Activated CD4-positive, CD25-positive, alpha-beta regulatory T cell (primary cell): ENCODE measurements at places on chromosomes 4 and X.

- DNase-seq, result no peak
Observed at GRCh38 chrX:18769812-18770573, 62.5 kb downstream of the PPEF1 start.

DNA sequence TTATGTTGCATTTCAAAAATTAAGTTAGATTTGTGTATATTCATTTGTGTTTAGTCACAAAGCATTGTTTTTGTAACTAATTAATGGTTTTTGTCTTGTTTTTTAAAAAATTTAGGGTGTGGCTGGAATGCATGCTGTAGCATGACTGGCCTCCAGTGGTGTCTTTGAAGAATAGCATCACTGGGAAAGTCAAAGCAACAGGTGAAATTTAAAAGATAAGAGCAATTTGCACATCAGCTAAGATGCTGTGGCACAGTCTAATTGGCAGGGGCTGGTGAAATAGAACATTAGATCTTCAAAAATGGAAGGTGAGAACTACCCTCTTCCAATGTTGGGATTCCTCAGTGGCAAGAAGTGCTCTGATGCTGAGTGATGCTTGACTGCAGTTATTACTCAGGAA, 45.3 kb downstream of the ANK2 start:
- no peak for DNase-seq

DNA sequence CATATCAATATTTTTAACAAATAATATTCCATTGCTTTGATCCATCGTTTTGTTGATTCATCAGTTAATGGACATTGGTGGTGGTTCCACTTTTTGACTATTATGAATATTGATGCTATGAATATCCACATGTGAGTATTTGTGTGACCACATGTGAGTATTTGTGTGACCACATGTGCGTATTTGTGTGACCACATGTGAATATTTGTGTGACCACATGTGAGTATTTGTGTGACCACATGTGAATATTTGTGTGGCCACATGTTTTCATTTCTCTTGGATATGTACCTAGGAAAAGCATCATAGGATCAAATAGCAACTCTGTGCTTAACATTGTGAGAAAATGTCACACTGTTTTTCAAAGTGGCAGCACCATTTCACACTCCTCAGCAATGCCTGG, 433.6 kb upstream of the FRG1 start:
- no peak for DNase-seq

GRCh38 chrX:153880440-153880815, 5.5 kb downstream of the L1CAM start:
- no peak for DNase-seq
